ENCODE measurements at places on chromosomes 7 and 10.

GRCh38 chr7:139936760-139937310, 107.8 kb downstream of the TBXAS1 start:
- DNase-seq: peak; percentile 52

- DNase-seq: no peak
These were observed 55.2 kb downstream of the HIPK2 start for GRCh38 chr7:139722604-139723003.

DNA sequence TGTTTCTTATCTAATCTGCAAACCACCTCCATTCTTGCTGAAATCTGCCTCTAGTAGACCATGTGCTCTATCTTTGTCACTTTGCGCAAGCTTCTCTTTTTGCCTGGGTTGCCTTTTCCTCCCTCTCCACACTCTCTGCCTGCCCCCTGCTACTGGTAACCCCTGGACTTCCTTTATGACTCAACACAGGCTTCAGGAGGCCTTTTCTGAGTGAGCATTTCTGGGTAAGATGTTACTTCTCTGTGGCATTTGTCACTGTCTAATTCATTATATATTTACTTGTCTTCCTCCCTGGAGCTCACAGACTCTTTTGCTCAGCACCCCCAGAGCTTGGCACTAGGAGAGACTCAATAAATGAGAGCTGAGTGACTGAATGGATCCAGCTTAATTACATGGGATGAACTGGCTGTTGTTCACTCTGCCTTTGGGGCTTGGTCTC, 8.4 kb downstream of the GOLGA7B start:
- DNase-seq: peak; percentile 29

DNA sequence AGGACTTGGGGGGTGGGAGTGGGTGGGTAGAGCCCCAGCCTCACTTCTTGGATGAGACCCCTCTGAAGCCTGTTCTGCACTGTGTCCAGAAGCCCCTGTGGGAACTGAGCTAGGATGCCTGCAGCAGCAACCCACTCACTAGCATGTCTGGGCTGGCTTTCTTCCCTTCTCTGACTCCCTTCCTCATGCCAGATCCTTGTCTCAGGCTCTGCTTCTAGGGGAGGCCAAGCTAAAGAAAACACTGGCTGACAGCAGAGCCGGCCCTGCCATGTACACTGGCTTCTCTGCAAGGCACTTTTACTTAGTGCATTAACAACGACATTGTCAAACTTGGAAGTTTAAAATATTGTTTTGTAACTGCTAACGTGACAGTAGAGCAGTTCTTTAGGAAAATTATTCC, 50.2 kb downstream of the ARHGAP22 start:
- DNase-seq: no peak

GRCh38 chr10:17227367-17228090, 512 bp upstream of the VIM start:
- DNase-seq: no peak

DNA sequence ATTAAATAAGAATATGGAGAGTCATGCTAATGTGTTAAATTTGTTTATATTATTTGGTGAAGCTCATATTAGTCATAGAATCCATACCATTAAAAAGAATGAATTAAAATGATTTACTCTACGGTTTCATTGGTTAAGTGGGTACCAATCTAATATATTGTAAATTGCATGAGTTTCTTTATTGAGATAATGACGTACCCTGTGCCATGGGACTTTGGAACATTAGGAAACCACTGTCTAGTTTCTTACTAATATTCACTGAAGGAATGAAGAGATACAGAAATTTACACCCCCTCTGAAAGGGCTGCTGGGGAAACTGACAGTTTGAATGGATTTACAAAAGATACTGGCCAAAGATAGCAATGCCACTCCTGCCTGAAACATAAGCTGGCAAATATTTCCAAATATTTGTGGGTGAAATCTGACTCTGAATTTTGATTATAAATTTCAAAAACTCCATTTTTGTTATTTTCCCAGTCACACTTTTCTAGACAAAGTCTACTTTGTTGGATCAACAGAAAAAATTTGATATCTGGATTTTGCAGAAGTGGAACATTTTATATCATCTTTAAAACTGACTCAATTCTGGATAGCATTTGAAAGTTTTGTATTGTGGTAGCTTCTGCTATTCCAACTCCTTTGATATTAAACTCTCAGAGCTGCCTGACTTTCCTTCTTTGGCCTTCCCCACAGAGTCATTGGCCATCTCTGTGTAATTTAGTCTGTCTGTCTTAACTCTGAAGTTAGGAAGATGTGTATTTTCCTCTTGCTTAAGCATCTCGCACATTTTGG, 22.3 kb downstream of the MDFIC start:
- no peak for DNase-seq

DNA sequence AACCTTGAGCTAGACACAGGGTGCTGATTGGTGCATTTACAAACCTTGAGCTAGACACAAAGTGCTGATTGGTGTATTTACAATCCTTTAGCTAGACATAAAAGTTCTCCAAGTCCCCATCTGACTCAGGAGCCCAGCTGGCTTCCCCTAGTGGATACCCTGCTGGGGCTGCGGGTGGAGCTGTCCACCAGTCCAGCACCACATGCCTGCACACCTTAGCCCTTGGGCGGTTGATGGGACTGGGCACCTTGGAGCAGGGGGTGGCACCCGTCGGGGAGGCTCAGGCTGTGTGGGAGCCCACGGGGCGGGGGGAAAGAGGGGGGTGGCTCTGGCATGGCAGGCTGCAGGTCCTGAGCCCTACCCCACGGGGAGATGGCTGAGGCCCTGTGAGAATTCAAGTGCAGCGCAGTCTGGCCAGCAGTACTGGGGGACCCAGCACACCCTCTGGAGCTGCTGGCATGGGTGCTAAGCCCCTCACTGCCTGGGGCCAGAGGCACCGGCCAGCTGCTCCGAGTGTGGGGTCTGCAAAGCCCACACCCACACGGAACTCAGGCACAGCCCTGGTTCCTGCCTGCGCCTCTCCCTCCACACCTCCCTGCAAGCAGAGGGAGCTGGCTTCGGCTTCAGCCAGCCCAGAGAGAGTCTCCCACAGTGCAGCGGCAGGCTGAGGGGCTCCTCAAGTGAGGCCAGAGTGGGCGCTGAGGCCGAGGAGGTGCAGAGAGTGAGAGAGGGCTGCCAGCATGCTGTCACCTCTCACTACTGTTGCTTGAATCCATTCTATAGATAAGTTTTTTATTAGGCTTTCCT, 369.8 kb upstream of the SMIM30 start:
- no peak for DNase-seq

GRCh38 chr10:94343151-94343550, 19.6 kb downstream of the NOC3L start:
- DNase-seq: no peak
